ENCODE measurements at places on chromosomes 3 and 15.

DNA sequence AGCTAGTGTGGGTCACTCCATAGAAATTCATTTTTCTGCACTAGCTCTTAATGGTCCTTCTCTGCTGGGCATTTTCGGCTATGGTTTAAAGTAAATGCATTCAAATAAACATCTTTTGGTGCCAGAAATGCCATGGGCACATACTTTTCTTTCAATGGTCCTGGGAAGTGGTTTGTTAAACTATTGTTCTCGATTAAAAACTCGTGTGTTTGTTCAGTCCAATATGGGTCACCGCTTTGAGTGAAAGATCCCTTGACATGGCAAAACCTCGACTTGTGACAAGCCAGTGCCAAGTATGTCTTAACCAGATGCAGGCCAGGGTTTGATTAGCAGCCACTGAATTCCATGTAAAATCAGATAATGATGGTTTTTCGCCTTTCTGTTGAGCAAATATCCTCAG is 331.9 kb upstream of the WNT5A start:
- DNase-seq, result no peak

DNA sequence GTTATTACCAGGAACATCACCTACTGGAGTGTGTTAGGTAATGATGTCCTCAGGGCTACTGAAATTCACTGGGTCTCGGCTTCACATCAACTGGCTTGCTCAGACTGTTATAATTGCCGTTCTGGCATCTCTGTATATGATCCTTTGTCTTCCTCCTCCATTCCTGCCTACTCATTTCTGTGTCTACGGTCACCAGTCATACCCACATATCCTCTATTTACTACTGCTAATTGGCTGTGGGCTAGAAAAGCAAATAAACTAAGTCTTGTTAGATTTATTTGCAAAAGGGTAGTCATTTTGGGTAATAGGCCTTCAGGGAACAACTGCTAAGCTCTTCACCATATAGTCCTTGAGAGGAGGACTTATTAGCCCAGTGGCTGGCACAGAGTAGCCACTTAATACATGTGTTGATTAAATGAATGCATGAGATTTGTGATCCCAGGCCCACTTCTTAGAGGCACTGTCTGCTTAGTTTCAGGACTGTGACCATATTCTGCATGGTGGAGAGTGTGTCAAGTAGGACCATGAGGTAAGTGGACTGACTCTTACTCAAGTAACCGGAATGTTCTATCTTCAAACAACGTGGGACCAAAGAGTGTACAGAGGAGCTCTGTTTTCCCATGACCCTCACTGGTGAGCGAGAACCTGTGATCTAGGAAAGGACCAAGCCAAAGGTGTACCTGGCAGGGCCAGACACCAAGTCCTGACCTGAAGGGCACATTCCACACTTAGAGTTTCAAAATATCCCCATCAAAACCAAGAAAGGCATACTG is 13.2 kb downstream of the ZDHHC3 start:
- no peak for DNase-seq

- no peak for DNase-seq
These were observed 361.6 kb downstream of the RBMS3 start for GRCh38 chr3:29642393-29643033.

DNA sequence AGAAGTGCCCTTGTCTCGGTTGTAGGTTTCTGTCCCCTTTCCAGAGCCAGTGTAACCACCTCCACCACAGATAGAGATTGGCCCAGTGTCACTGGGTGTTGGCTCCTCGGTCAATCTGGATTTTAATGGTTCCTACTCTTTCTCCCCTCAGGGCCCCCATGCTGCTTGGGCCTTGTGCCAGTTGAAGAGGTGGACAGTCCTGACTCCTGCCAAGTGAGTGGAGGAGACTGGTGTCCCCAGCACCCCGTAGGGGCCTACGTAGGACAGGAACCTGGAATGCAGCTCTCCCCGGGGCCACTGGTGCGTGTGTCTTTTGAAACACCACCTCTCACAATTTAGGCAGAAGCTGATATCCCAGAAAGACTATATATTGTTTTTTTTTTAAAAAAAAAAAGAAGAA is 75.2 kb downstream of the BOC start:
- no peak for DNase-seq

All from H1 (cell line).